ENCODE measurements at places on chromosomes 13 and 19.

- DNase-seq: no peak
Measured at GRCh38 chr19:5623397-5624017, 624 bp downstream of the SAFB start.

- DNase-seq: peak; percentile 25
Measured at GRCh38 chr13:32956595-32956933, 59.7 kb upstream of the KL start.

- DNase-seq: no peak
Measured at GRCh38 chr19:10872546-10873107, 1.3 kb downstream of the CARM1 start.

DNA sequence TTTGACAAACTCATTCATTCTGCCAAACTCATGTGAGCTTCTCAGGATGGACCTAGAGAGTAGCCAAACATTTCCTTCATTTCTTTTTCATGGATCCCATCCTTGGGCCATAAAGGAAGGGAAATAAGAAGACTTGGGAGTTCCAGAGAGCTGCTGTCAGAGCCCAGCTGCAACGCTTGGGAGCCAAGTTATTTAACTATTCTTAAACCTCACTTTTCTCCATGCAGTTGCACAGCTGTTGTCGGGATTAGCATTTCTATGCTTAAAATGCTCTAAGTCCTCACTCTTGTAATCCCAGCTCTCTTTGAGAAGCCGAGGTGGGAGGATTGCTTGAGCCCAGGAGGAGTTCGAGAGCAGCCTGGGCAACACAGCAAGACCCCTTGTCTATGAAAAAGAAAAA lies 11.7 kb upstream of the CASP14 start:
- no peak for DNase-seq

DNA sequence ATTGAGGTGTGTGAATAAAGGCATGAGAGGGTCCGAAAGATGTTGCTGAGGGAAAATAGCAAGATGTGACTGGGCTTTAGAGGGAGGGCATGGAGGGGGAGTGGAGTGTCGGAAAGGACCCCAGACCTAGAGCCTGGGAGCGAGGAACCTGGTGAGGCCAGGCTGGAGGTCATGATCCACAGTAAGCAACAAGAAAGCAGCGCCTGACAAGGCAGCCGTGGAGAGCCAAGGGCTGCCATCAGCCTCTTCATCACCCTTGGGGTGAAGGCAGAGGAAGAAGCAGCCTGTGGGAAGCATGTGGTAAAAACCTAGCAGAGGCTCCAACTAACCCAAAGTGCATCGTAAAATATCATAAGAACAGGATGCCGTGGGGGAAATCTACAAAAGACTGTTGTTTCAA lies 162.8 kb upstream of the SOX1 start:
- no peak for DNase-seq

DNA sequence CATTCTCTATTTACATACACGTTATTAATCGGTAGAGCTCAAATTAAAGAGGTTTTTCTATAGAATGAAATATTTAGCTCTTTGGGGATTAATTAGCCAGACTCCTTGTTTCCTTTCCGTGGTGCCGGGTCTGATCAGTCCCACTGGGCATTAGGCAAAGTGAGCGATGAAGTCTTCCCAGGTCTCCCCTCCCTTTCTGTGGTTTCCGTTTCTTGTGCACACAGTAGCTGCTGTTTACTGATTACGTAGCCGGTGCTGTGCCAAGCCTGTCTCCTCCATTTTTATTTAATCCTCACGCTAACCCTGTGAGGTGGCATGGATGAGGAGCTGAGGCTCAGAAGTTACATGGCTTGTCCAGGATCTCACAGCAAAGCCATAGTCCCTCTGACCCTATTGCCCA lies 9.0 kb downstream of the SLC25A15 start:
- DNase-seq: no peak

DNA sequence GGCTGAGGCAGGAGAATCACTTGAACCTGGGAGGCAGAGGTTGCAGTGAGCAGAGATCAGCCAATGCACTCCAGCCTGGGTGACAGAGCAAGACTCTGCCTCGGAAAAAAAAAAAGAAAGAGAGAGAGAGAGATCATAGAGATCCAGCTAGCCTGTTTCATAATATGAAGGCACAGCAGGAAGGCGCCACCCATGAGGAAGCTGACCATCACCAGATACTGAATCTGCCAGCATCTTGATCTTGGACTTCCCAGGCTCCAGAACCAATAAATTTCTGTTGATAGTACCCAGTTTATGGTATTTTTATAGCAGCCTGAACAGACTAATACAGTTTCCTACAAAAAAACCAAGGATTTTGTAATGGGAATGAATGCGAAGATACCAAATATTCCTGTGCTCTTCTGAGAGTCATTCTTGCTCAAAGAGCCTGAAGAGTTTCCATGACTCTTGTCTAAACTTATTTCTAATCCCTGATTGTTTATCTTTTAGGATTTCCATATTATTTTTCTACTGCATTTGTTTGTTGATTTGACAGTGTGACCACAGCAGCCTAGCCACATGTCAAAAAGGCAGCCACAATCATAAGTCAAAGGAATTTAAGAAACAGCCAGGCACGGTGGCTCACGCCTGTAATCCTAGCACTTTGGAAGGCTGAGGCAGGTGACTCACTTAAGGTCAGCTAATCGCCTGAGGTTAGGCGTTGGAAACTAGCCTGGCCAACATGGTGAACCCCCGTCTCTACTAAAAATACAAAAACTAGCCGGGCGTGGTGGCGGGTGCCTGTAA lies 37.7 kb upstream of the PDCD5 start:
- DNase-seq: no peak

GRCh38 chr13:41365631-41366030 lies 54.6 kb downstream of the NAA16 start:
- peak; percentile 19 for DNase-seq

DNA sequence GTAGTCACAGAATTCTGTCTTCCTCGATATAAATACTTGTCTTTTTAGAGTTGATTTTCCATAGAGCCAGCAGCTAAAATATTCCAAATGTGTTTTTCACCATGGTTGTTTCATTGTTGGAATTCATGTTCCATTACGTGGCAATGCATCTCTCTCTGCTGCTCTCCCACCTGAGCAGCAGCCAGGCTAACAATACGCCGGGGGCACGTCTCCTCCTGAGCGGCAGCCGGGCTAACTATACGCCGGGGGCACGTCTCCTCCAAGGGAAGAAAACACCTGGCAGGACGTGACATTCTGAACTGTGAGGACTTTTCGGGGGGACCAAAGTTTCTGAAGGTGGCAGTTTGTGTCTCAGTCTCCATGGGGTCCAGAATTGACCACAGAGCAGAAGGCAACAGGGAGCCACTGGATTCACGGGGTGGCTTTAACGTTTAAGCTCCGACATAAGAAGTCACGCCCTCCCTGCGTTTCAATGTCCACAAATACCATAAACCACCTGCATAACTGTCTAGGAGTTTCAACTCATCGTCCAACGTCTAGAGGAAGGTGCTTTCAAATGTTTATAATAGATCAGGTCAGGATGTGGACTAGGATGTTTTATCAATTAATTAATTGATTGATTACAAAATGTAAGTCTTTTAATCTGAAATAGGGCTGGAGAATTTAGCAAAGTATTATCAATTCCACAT lies 15.1 kb downstream of the PLPP2 start:
- no peak for DNase-seq

GRCh38 chr13:34933786-34934185 lies 8.3 kb upstream of the NBEA start:
- no peak for DNase-seq

DNA sequence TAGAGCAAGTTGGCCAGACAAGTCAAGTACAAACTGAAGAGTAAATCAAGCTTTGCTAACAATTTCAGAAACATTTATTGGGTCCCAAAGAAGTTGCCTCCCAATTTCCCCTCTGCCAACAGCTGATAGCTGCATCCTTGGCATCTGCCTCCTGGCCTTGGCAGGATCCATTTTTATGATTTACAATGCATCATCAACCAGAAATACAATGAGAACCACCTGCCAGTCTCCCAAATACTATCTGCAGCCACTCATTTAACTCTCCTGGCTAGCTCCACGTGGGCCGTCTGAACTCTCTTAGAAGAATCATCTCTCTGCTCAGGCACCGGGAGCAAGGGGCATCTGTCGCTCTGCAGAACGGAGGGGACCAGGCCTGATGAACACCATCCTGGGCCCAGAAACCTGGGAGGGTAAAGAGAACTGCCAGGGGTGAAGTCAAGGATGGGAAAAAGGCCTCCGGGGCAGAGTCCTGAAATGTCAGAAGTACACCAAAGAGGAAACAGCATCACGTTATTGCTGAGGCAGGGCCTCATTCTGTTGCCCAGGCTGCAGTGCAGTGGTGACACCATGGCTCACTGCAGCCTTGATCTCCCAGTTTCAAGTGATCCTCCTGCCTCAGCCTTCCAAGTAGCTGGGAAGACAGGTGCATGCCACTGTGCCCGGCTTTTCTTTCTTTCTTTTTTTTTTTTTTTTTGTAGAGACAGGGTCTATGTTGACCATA lies 2.6 kb downstream of the LONP1 start:
- no peak for DNase-seq

DNA sequence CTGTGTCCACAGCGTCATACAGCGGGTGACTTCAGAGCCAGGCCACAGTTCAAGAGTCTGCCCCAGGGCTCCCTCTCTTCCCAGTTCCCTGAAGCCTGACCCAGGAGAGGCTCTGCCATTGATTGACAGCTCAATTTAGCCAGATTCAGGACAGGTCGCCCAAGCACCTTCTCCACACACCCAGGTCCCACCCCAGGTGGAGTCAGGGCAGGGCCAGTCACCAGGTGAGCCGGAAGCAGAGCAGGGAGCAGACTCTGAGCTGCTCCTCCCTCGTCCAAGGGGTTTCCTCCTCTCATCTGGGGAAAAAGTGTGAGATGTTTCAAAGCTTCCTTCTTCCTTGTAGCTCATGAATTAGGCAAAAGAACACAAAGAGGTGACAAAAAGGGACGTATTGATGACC lies 5.6 kb downstream of the CEACAM7 start:
- no peak for DNase-seq

DNA sequence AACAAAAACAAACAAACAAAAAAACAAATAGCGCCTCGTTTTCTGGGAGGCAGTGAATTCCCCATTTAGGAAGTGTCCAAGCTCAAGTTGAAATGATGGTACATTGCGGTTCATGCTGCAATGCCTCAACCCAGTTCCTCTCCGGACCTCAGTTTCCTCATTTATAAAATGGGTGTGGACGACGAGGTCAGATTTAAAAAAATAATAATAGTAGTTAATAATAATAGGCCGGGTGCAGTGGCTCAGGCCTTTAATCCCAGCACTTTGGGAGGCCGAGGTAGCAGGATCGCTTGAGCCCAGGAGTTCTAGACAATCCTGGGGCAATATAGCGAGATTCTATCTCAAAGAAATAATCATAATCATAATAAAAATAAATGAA lies 15.5 kb upstream of the ERCC1 start:
- DNase-seq: no peak
